Right ventricle myocardium inferior (tissue), 1 donor: ENCODE measurements at places on chromosomes 1 and 21. TPM values are rescaled to one million over a fixed set of nuclear protein-coding genes. Genes with fewer than 3 reads are reported as not detected.

The LAMB3 gene
- 5.9 TPM for total RNA-seq

The PGM1 gene
- 281 TPM for total RNA-seq

The ZSWIM5 gene
- 0.81 TPM for total RNA-seq

The MROH9 gene
- total RNA-seq: not detected

The MYOM3 gene
- total RNA-seq: 403 TPM

The PTTG1IP gene
- total RNA-seq: 160 TPM

The PLA2G2C gene
- total RNA-seq: not detected

The SPRR2A gene
- not detected for total RNA-seq

The S1PR1 gene
- 58.5 TPM for total RNA-seq

The LHX8 gene
- not detected for total RNA-seq

The PTPN22 gene
- 0.43 TPM for total RNA-seq
